Kidney glomerular epithelial cell (primary cell): ENCODE measurements at places on chromosomes 2 and 18.

DNA sequence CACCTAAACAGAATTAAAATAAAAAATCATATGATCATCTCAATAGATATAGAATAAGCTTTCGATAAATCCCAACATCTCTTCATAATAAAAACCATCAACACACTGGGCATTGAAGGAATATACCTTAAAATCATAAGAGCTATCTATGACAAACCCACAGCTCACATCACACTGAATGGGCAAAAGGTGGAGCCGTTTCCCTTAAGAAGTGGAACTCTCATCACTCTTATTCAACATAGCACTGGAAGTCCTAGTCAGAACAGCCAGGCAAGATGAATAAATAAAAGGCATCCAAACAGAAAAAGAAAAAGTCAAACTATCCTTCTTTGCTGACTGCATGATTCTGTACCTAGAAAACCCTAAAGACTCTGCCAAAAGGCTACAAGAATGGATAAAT, 510.3 kb downstream of the ZNF804A start:
- DNase-seq: no peak

GRCh38 chr2:237693291-237693994, 66.1 kb downstream of the LRRFIP1 start:
- peak; percentile 78 for DNase-seq

GRCh38 chr2:176128982-176129796, at the start of gene HOXD8:
TSS of gene HOXD8 (plus strand) at chr2:176129705. CDS start at chr2:176130367, 662 bp downstream.
- DNase-seq: peak; percentile 34

GRCh38 chr2:216949700-216950413, 90.0 kb upstream of the TNP1 start:
- no peak for DNase-seq

DNA sequence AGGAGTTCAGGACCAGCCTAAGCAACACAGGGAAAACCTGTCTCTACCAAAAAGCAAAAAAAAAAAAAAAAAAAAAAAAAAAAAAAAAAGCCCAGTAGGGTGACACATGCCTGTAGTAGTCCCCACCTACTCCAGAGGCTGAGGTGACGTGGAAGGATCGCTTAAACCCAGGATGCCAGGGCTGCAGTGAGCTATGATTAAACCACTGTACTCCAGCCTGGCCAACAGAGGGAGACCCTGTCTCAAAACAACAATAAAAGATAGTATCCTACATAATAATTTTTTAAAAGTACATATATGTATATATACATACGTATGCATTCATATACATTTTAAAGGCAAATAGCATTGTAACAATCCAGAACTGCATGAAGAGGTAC, 51.7 kb downstream of the SOS1 start:
- no peak for DNase-seq

DNA sequence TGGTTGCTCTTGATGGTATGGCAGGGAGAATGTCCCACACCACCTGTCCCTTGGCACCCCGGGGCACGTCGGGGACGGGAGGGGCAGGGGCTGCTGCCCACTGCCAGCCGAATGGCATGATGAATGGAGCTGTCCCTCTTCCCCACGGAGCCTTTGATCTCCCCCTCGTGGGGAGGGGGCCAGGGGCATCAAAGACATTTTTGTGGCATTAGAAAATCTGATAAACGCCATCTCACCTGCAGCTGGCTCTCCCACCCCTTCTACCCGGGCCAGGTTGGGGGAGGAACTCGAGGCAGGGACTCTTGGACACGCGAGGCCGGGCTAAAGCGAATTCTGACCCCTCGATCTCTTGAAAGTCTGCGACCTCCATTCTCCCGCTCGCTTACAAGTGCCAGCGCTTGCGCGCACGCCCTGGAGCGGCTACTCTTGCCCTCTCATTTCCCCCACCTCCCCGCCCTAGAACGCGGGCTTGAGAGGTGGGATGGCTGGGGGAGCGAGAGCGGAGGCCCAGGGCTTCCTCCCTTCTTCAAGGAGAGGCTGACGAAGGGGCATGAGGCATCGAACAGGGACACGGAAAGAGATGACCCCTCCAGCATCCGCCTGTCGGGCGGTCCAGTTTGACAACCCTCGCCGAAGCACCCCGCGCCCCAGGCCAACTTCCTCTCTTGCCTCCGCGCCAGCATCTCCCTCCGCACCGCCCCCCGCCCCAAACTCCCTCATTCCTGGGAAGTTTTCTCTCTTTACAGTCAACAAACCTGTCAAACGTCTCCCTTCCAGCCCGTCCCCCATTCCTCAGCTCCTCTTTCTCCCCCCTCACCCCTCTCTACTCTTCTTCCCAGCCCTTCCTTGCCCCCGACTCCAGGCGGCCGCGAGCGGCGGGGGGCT, 692 bp upstream of the WNT6 start:
- DNase-seq: no peak

DNA sequence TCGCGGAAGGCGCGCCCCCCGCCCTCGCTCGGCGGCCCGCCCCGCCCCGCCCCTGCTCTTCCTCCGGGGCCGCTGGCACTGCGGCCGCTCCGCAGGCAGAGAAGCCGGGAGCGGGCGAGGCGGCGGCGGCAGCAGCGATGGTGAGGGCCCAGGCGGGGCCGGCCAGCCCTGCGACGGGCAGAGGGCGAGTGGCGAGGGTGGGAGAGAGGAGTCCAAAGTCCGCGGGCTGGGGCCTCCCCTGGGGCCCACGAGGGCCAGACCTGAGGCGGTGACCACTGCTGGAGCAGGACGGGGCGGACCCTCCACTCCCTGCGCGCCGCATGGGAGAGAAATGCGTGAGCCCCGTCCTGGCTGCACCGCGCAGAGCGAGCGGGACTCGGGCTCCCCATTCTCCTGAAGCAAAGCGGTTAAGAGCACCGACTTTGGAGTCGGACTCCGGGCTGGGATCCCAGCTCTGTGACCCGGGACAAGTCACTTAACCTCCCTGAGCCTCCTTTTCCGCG, at the start of gene VAMP5:
TSS of gene VAMP5 (plus strand) at position 78 of the 503 bp plus-strand sequence. CDS start at position 138, 60 bp downstream.
- DNase-seq: no peak

DNA sequence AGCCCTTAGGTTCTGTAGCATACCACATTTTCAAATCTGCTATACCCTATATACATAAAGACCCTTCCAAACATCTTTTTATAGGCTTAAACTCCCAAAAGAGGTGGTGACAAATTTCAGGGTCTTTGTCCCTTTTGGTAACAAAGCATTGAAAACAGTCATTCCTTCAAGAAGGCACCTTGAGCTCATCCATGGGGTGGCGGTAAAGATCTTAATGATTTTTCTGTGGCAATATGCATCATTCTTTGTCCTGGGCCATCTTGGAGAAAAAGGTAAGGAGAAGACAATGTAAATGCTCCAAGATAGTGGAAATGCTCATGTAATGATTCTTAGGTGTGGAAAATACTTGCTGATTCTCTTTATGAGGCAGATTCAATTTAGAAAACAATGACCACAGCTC, 890.5 kb downstream of the CNTNAP5 start:
- DNase-seq: no peak

DNA sequence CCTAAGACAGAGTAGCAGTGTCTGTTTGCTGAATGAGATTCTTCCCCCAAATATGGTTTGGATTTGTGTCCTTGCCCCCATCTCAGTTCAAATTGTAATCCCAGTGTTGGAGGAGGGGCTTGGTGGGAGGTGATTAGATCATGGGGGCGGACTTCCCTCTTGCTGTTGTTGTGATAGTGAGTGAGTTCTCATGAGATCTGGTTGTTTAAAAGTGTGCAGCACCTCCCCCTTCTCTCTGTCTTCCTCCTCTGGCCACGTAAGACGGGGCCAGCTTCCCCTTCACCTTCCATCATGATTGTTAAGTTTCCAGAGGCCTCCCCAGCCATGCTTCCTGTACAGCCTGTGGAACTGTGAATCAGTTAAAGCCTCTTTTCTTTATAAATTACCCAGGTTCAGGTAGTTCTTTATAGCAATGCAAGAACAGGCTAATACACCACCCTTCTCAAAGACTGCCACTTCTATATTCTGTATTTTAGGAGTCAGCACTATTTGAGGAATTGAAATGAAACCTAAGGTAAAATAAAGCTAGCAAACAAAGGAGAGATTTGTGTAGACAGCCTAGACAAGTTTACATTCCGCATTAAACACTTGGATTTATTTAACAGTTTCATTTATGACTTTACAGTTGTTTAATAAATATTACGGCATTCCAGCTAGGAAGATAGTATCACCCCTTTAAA, 21.6 kb downstream of the FBXO36 start:
- no peak for DNase-seq

DNA sequence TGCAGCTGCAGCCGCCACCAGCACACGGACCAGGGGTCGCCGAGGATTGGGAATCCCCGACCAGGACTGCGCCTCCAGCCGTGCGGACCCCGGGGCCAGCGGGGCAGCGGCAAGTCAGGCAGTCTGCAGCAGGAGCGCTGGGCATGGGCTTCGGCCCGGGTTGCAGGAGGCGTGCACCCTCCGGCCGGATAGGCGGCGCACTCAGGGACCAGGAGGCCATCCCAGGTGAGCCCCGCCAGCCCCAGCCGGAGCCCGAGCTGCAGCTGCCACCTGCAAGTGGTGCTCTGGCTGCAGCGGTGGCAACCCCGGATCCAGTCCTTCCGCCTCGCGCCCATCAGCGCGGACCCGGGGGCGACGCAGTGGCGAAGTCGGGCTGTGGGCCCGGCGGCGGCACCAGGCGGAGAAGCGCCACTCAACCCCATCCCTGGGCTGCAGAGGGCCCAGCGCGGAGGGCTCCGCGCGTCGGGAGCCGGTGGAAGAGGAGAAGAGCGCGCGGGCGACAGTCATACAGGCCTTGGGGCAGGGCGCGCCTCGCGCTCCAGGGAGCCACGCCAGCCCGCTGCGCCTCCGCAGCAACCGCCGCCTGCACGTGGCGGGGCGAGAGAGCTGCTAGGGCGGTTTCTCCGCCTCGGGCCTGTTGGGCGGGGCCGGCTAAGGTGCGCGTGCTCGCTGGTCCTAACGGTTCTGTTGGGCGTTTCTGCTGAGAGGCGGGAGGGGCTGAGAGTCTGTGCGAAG, 73.8 kb downstream of the RPIA start:
- peak; percentile 48 for DNase-seq

GRCh38 chr2:82641598-82642180, 1817.4 kb downstream of the SUCLG1 start:
- DNase-seq: no peak

DNA sequence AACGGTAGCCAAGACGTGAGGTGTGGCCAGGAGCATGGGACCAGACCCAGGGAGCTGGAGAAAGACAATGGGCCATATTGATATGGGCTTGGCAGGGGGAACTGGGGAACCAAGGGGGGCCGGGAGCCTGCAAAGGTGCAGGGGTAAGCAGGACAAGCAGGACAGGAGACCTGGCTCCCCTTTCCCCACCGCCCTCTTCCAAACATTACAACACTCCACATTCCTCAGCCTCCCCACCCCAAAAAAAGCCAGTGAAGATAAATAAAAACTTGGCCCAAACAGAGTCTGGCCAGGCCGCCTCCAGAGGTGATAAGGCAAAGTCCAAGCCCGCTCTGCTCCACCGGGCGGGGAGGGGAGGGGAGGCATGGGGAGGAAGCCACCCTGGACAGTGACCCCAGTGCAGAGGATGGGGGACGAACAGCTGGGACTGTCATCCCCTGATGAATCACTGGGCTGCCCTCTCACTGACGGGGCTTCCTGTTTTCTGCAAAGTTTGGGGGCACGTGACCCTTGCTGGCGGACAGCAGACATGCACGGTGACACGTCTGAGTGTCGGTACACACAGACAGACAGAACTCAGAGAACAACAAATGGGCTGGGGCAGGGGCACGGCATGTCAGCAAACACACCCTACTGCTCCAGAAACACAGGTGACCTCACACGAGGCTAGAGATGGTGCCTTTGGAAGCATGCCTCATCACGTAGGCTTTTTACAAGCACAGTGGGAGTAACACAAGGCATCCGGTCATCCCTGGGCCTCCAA, 100.2 kb downstream of the TNS1 start:
- DNase-seq: peak; percentile 82

DNA sequence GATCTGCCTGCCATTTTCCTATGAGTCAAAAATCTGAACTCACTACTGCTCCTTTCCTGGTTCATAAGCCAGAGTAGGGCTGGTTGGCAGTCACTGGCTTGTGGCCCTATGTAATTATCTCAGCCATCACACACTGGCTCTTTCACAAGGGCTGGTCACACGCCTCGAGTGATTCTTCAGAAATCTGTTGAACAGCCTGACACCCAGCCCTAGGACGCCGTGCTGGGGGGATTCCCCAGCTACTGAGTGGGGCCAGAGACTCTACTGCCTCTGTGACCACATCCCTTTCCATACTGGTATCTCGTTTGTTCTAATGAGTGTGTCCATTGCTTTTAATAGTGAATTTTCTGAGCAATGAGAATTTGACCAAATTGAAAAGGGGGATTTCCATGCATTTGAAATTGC, 45.8 kb upstream of the RBM44 start:
- no peak for DNase-seq

DNA sequence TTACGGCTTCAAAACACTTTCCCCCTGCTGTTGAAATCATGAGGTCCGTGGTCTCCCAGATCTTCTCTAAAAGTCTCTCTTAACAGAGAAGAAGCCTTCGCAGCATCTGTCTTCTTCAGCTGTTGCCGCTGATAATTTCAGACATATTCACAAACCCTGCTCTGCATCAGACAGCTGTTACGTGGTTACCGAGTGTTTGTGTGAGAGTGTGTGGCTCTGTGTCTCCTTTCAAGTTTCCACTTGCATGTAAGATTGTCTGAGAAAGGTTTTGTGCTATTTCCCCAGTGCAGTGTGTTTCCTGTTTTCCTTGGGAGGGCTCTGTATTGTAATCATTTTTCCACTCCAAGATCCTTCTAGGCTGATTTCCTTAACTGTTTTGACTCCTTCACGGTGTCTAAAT, 32.8 kb downstream of the MAIP1 start:
- DNase-seq: no peak

DNA sequence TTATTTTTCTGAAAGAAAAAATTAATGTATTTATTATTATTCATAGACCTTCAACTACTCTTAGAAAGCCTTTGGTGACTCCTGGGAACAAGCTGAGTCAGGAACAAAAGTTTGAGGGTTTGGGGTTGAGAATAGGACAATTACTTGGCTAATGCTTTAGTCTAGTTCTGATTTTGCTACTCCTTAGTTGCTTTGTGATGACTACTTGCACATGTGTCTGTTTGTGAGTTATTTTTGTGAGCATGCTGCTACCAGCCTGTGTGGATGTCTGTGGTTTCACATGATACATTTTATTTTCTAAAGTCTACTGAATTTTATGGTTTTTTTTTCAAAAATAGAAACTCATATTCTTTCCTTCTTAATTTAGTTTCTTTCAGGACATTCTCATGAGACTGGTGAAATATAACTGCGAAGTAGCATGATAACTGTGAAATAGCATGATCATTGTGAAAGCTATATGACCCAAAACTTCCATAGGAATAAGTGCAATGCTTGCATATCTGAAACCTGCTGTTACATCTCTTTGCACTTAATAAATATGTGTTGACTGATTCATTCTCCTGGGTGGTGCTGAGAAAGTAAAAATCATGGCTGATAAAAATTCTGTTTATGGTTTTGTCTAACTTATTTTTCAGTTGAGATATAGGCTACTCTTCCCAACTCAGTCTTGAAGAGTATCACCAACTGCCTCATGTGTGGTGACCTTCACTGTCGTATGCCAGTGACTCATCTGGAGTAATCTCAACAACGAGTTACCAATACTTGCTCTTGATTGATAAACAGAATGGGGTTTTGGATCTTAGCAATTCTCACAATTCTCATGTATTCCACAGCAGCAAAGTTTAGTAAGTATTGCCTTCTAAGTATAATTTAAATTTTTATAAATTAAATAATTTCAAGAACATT, 17.9 kb upstream of the IL18R1 start:
- no peak for DNase-seq

GRCh38 chr2:69969126-69969983, 7.9 kb upstream of the ASPRV1 start:
- DNase-seq: no peak

GRCh38 chr2:122634256-122634655, 878.8 kb downstream of the TSN start:
- DNase-seq: peak; percentile 91
